SW480 (cell line): ENCODE measurements at places on chromosomes 6 and 20.

DNA sequence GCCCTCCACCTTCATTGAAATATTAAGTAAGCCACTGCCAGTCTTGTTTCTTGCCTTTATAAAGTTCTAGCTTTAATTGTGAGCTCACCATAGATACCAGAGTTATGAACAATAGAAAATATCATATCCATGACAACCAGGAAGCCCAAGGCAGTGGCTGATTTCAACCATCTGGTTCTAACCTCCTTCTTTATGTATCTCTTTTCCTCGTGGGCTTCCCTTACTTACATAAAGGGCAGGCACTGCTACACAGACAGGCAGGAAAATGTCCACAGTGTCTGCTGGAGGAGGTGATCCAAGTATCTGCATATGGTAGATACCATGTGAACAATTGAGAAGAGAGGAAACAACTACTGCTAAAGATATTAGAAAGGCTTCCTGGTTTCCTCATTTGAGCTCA is 65.2 kb upstream of the PRND start:
- DNase-seq, result no peak

DNA sequence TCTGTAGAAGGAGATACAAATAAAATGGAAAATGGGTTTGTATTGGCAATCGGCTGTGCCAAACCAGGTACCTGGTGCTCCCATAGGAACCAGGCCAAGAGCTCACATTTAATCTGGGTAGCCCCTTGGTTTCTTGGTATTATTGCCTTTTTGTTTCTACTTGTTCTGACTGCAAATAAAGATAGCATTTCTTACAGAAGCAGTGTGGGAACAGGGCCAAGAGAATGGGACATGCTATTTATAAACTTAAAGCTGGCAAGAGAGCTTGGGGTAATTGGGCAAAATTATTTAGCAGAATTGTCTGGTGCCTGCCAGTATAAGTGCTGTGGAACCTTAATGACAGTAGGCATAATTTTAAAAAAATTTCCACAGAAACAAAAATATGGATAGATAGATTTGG is 113.5 kb upstream of the GLP1R start:
- DNase-seq, result no peak

- DNase-seq, result no peak
Observed at GRCh38 chr6:157119502-157120027, 203.8 kb downstream of the TMEM242 start.

GRCh38 chr6:63790334-63790733 is 154.7 kb downstream of the PHF3 start:
- no peak for DNase-seq

GRCh38 chr6:168575346-168576098 is 134.5 kb downstream of the SMOC2 start:
- no peak for DNase-seq

GRCh38 chr6:149247385-149247763 is 70.1 kb upstream of the TAB2 start:
- no peak for DNase-seq

GRCh38 chr20:49385465-49385864 is 97.0 kb downstream of the KCNB1 start:
- DNase-seq, result peak; percentile 73

GRCh38 chr6:123518441-123519188 is 118.1 kb downstream of the TRDN start:
- no peak for DNase-seq

GRCh38 chr20:32972181-32973076 is 31.8 kb downstream of the SUN5 start:
- DNase-seq, result peak; percentile 53

DNA sequence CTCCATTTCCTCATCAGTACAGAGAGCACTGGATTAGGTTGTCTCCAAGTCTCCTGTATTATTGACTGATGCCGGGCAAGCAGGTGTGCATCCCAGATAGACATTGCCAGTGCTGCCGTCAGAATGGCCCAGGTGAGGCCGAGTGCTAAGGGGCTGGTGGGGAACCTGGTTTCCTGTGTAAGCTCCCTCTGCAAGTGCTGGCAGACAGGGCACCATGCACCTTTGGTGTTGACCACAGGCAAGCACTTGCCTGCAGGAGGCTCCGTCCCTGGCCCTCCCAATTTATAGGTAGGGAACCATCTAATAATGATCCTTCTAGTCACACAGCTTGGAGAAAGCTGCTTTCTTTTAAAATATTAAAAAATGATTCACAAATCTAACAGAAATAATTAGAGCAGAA is 747 bp downstream of the GABRR1 start:
- DNase-seq, result no peak

DNA sequence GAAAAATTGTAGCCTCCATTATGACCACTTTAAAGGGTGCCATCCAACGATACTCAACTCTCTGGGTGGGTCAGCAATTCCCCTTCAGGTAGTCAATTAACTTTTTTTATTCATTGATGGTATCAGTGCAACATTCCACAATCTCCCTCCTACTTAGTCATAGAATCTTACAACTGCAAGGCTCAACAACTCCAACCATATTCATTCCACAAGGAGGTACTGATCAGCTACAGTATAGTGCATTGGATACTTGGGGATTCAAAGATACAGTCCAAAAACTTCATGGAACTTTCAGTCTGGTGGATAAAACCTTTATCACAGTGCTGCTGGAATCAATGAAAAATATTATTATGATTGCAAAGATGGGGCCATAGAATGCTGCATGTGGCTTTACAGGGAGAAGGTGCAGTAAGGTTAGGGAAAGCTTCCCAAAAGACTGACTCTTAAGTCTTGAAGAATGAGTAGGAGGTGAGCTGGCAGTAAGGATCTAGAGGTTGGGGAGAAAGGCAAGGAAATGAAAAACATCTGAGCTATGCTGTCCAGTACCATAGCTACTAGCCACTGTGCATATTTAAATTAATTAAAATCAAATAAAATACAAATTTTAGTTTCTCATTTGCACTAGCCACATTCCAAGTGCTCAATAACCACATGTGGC is 314.7 kb upstream of the PRDM1 start:
- no peak for DNase-seq

GRCh38 chr20:11718474-11719094 is 199.1 kb upstream of the BTBD3 start:
- no peak for DNase-seq

- DNase-seq, result no peak
Observed at GRCh38 chr6:40537446-40537845, 49.7 kb downstream of the LRFN2 start.

- DNase-seq, result no peak
Observed at GRCh38 chr20:54083459-54083858, 13.1 kb upstream of the BCAS1 start.

GRCh38 chr6:167696296-167696695 is 130.4 kb upstream of the AFDN start:
- no peak for DNase-seq

GRCh38 chr20:57837208-57838035 is 127.6 kb upstream of the PMEPA1 start:
- DNase-seq, result no peak

- no peak for DNase-seq
Observed at GRCh38 chr20:44781118-44781517, 29.2 kb downstream of the RIMS4 start.

GRCh38 chr6:7637533-7637932 is 47.5 kb downstream of the SNRNP48 start:
- no peak for DNase-seq

- no peak for DNase-seq
Observed at GRCh38 chr6:37501632-37502491, 2.2 kb upstream of the CCDC167 start.

DNA sequence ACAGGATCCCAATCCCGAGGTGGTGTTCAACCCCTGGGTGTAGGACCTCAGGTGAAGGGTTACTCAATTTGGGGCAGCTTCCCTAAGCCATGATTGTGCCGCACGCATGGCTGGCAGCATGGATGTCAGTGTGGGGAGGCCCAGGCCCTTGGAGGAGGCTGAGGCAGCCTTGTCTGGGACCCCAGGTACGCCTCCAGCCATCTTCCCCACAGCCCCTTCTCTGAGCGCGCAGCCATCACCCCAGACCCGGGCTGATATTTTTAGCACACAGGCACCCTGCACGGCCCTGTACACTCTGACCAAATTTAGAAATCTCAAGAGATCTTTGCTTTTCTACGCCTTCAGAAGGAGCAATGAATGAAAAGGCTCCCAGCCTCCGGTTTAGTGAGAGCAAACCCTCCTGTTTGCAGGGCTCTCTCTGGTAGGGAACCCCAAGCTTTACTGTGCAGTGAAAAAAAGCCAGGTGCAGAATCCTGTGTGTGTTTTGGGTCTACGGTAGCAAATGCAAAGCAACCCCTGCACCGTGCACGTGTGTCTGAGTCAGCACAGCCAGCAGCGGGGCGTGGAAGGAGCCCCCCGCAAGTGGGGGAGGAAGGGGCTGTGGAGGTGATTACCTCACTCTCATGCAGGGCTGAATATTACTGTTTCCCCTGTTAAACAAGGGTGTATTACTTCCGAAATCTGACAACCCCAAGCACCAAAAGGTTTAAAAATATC is 44.3 kb downstream of the CTCFL start:
- no peak for DNase-seq

GRCh38 chr20:697826-698225 is 22.2 kb upstream of the SCRT2 start:
- DNase-seq, result no peak

GRCh38 chr6:168107191-168107983 is 28.4 kb upstream of the FRMD1 start:
- no peak for DNase-seq

- DNase-seq, result no peak
Observed at GRCh38 chr6:167150941-167151549, 6.7 kb downstream of the GPR31 start.

- DNase-seq, result no peak
Observed at GRCh38 chr6:100168148-100168547, 174.1 kb upstream of the MCHR2 start.

GRCh38 chr6:159934181-159934580 is 34.7 kb upstream of the IGF2R start:
- no peak for DNase-seq

DNA sequence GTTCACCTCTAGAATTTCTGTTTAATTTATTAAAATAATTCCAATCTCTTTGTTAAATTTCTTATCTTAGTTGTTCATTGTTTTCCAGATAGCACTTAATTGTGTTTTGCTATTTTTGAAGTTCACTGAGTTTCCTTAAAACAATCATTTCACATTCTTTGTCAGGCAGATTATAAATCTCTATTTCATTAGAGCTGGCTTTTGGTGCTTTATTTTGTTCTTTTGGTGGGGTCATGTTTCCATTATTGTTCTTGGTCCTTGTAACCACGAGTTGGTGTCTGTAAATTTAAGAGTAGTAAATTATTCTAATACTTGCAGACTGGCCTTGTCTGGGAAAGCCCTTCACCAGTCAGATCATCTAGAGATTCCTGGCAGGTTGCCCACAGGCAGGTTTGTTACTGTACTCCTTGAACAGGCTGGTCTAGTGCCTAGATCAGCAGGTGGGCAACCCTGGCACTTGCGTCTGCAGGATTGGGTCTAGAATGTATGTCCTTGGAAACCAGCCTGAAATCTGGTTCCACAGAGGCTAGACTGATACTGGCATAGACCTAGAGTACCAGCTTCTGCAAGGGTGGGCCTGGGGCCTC is 110.4 kb downstream of the ADGB start:
- no peak for DNase-seq

- DNase-seq, result no peak
Observed at GRCh38 chr20:44247131-44247571, at the start of gene GDAP1L1. GDAP1L1 (plus strand) TSS chr20:44247308; CDS start chr20:44247335, 27 bp downstream.

DNA sequence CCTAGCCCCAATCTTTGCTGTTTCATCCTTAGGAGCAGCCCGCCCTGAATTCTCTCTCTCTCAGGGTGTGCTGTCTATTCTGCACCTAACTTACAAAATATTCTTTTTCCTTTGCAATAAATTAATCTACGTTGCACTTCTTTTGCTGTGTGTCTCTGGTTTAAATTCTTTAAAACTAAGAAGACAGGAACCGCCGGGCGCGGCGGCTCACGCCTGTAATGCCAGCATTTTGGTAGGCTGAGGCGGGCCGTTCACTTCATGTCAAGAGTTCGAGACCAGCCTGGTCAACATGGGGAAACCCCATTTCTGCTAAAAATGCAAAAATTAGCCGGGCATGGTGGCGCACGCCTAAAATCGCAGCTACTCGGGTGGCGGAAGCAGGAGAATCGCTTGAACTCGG is 148.5 kb upstream of the PRSS16 start:
- DNase-seq, result no peak

GRCh38 chr6:90676516-90677300 is 89.8 kb upstream of the MAP3K7 start:
- no peak for DNase-seq

DNA sequence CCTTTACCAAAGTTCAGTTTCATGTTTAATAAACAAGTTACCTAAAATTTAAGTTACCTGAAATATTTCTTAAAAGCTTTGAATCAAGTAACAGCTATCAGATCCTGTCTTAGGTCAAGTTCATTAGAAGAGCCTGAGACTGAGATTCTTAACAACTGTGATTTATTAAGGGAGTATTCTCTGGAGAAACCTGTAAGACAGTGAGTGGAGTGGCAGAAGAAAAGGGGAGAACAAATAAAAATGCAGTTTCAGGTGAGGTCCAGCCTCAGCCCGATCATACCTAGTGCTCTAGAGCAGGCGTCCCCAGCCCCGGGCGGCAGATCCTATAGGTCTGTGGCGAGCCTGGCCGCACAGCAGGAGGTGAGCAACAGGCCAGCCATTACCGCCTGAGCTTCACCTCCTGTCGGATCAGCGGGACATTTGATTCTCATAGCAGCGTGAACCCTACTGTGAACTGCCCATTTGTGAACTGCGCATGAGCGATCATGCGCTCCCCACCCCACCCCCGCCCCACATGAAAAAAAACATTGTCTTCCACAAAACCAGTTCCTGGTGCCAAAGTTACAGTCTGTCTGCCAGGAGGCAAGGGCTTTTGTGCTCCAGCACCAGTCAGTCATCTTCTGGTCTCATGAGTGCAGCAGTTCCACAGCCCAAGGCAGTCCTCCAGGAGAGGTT is 59.2 kb upstream of the ADGRB3 start:
- no peak for DNase-seq

DNA sequence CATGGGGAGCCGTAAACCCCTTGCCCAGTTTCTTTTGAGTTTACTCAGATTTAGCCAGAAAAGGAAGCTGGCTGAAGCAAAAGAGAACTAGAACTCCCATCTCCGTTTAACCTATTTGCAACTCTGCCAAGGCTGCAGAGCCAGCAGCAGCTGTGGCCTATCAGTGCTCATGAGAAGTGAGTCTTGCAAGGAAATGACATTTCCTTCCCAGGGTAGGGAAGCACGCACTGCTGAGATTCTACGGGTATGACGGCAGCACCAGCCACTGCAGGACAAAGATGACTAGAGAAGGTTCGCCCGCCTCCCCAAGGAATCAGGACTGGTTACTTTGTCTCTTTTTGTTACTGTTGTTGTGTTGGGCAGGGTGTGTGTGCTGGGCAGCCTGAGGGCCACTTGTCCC is 47.6 kb downstream of the PPP1R3G start:
- no peak for DNase-seq

DNA sequence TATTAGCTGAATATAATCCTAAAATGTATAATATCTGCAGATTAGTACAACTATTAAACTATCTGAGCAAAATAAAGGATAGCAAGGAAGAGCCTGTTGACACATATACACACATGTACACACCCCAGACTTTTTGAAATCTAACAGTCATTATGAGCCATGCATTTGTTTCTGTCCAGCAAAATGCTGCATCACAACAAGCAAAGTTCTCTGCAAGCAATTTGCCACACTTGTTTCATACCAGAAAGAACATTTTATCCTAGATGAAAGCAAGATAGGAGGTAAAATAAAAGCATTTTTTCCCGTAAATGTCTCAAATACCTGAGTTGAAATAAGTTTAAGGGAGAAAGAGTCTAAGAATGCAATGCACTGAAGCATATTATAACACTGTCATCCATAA is 145.2 kb downstream of the COL21A1 start:
- DNase-seq, result no peak

- DNase-seq, result no peak
Observed at GRCh38 chr6:35317483-35318195, 20.0 kb downstream of the DEF6 start.
